ENCODE measurements at places on chromosomes 3 and 15. TPM values are rescaled to one million over a fixed set of nuclear protein-coding genes. Genes with fewer than 3 reads are reported as not detected.

Gene MAP6D1
- total RNA-seq, result 2.1 TPM

Gene CPOX
- 37.4 TPM for total RNA-seq

Gene SH3GL3
- total RNA-seq, result 2.1 TPM

Gene BOC
- total RNA-seq, result 2.4 TPM

Gene MORC1
- not detected for total RNA-seq

All from smooth muscle cell of the umbilical artery (primary cell).